Upper lobe of right lung (tissue), 1 donor: ENCODE measurements at places on chromosomes 12 and 14. TPM values are rescaled to one million over a fixed set of nuclear protein-coding genes. Genes with fewer than 3 reads are reported as not detected.

DNA sequence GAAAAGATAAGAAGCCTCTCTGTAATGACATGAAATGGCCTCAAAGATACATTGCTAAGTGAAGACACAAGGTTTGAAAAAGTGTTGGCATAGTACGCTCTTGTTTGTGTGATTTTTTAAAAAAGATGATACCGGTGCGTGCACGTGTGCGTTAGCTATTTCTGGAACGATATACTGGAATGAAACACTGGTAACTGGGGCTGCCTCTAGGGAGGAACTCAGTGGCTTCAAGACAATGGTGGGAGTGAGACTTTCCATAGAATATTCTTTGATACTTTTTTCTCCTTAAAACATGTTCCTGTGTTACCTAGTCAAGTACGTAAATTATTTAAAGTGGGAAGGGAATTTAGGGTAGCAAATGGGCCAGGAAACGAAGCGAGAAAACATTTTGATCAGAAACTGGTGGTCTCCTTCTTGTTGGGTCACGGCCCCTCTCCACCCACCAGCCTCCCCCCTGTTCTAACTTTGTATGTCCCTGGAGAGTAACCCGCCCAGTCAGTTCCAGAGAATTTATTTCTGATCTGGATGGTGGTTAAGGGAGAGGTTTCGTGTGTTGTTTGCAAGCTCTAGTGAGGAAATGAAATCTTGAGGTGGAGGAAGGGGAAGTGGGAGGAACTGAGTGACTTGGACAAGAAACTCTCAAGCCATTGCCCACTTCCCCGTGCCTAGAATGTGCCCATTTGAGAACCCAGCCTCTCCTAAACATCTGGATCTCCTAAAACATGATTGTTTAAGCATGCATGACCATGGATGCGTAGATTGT lies 6.6 kb downstream of the FGF6 start:
- DNase-seq = no peak

DNA sequence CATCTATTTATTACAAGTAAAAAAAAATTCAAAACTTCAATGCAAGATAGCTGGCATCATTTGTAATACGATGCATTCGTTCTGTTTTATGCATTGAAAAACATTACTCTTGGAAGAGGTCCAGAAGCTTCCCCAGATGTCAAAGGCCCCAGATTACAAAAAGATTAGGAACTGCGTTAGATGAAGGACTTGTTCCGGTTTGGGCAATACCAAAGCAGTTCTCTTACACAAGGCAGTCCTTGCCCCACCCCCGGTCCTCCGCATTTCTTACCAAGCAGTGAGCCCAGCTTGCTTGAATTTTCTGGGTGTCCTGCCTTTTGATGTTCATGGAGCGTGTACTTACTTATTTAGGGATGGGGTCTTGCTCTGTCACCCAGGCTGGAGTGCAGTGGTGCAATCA lies 4.8 kb upstream of the HVCN1 start:
- peak; percentile 77 for DNase-seq

DNA sequence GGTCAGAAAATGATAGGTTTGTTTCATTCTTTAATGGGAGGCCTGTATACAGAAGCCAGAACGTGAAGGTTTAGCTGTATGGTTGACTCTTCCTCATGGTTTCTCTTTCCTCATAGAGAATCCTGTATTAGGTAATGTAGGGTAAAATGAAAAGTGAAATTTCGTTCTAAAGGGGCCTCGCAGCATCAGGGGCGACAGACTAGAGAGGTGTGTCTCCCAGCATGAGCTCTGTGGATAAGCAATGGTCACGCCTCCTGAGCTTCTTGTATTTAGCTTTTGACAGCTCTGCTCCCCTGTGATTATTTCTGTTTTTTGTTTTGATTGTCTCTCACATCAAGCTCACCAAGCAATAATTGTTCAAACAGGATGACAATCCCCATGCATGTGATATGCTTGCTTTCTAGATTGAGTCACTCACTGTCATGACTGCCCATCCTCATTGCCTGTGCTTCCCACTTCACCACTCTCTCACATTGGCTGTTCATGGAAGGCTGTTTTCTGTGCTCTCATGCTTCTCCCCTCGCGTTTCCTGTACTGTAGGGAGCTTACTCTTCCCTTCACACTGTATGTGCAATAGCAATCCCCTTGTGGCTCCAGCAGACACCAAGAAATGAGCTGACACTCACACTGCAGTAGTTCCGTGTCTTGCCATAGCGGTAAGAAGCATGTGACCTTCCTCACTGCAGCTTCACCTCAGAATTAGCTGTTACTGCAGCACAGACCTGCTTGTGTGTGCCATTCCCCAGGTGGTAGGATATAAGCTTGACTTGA lies 44.0 kb downstream of the RAD52 start:
- no peak for DNase-seq

GRCh38 chr12:16691624-16692023 lies 85.7 kb upstream of the LMO3 start:
- no peak for DNase-seq

DNA sequence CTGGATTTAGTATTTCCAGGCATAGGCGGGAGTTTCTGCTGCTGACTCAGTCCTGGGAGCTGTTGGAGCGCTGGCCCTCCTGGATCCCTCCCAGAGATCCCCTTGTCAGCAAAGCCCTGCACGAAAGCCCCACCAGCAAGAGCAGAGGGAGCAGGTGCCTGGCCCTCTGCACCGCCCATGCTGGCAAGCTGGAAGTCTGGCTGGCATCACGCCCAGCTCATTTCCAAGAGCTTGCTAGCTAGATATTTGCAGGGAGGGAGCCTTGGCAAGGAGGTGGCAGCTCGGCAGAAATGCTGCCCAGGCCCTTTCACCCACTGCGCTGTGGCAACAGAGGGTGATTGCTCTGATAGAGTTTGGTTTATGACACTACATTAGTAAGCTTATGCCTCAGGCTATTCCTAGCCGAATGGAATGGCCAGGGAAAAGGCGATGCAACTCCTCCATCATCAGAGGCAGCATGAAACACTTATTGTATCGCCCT lies 193.9 kb downstream of the EMP1 start:
- peak; percentile 93 for DNase-seq

GRCh38 chr12:101858361-101858760 lies 19.0 kb upstream of the DRAM1 start:
- no peak for DNase-seq

DNA sequence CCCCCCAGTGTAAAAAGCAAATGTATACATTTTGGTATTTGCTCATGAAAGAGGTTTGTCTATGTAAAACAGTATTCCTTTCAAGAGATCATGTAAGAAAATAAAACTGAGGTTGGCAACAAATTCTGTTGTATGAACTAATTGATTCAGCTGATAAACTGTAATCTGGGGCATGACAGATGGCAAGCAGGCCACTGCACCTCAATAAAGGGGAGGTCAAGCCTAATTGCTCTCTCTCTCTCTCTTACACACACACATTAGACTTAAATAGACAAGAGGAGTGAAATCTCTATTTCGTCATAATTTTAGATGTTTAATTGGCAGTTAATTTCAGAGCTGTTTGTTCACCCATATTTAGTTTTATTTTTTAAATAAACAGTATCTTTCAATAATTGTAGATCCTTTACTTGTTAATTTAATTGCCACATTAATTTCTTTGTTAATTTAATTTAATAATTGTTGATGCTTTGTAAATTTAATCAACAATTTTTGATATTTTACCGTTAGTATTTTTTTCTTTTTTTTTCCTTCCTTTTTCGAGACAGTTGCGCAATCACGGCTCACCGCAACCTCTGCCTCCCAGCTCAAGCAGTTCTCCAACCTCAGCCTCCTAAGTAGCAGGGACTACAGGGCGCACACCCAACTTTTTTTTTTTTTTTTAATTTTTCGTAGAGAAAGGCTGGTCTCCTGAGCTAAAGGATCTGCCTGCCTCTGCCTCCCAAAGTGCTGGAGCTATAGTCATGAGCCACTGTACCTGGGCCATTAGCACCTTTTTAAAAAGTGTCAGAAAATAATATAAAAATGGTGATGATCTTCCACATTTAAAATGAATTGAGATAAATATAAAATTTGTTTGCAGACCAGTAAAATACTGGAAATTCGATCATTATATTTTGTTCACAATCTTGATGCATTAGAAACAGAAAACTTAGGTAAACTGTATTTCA lies 577.7 kb downstream of the SLC16A7 start:
- no peak for DNase-seq

GRCh38 chr14:98170575-98170974 lies 1101.4 kb downstream of the BCL11B start:
- DNase-seq = no peak

DNA sequence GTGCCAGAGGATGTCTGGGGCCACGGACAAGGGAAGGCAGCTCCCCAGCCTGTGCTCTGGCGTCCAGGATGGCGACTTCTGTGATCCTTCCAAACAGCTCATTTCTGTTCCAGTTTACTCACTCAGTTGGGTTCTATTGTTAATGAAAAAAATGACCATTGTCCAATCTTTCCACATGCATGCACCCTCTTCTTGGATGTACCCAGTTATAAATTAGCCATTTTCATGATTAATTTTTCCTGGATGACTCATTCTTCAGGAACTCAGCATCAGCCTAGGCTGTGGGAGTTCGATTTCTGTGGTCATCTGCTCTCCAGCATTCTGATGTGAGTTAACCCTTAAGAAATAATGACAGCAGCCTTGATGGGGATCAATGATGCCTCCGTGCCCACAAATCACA lies 926.8 kb downstream of the BCL11B start:
- no peak for DNase-seq

DNA sequence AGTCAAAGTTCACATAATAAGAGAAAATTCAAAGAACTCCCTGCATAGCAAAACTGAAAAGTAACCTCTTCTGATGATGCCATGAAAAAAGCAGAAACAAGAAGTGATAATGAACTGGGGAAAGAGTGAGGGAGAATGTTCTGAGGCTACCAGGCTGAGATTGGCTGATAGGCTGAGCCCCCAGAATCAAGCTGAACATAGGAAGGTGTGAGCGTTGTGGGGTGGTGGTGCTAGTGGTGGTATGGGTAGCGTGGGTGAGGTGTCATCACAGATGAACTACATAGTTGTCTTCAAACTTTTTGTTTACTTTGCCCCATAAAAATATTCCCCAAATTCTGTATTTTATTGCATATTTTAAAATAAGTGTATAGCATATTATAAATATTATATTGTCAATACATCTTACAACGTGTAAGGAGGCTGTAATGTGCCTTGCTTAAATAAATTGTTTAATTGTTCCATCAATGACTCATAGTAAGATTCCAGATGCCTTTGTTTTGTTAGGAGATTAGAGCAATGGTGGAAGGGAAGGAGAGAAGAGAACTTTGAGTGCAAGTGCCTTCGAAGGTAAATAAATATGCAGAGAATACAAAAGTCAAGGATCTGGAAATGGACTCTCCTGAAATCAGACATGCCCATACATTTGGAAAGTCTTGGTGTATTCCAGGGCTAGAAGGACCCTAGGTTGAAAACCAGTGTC lies 15.8 kb upstream of the CFAP54 start:
- no peak for DNase-seq

DNA sequence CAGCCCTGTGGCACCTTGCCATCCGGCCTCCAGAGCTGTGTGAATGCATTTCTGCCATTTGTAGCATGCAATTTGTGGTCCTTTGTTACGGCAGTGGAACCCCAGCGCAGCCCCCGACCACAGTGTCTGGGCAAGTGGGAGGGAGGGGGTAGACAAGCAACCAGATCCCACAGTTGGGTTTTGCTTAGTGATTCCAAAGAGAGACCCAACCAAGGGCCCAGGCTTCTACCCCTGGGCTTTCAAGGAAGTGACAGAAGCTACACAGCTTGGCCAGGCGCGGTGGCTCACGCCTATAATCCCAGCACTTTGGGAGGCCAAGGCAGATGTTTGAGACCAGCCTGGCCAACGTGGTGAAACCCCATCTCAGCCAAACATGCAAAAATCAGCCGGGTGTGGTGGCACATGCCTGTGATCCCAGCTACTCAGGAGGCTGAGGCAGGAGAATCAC lies 17.8 kb downstream of the ZBTB42 start:
- peak; percentile 65 for DNase-seq

- DNase-seq = no peak
These were observed 7.3 kb upstream of the FIGNL2 start for GRCh38 chr12:51855586-51856428.

GRCh38 chr12:103557628-103558010 lies 29.5 kb upstream of the STAB2 start:
- DNase-seq = no peak

- no peak for DNase-seq
These were observed 386.5 kb downstream of the GRIN2B start for GRCh38 chr12:13594731-13595514.

DNA sequence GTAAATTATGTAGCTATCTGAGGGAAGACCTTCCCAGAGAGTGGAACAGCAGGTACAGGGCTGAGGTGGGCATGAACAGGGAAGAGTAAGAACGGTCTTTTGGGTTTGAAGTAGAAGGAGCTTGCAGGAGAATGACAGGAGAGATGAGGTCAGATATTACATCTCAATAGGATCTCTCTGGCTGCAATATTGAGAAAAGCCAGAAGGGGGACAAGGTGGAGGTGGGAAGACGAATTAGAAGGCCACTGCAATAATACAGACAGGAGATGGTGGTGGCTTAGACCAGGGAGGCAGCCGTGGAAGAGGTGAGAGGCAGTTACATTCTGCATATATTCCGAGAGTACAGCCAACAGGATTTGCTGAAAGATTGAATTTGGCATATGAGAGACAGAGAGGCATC lies 310.2 kb downstream of the APAF1 start:
- DNase-seq = no peak

DNA sequence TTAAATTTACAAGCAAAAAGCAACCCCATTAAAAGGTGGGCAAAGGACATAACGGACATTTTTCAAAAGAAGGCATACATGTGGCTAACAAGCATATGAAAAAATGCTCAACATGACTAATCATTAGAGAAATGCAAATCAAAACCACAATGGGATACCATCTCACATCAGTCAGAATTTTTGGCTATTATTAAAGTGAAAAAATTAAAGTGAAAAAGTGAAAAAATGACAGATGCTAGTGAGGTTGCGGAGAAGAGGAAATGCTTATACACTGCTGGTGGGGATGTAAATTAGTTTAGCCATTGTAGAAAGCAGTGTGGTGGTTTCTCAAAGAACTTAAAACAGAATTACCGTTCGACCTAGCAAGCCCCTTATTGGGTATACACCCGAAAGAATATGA lies 7.9 kb downstream of the OTOGL start:
- DNase-seq = no peak

DNA sequence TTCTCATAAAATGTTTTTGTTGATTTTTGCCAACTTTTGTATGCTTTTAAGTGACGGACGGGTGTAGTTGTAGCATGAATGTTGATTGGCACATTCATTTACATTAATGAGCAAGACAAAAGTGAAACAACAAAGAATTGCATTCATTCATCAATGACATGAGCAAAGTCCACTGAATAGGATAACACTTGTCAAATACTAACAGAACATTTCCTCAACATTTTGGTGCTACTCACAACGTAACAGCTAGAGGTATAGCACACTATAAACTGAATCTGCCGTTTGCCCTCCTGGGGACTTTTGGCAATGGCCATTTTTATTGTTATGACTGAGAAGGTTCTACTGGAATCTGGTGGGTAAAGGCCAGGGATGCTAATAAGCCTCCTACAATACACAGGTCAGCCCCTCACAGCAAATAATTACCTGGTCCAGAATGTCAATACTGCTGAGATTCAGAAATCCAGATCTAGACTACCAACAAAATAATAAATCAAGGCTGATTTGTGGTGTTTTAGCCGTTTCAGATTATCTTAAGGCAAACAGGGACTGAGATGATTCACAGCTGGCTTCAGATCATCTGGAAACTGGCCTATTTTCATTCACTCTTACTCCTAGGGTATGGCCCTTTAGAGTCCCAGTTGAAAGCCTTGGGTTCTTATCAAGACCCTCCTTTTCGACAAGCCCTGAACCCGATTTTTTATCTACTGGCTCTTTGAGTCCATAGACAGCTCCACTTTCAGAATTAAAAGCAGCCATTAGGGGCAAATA lies 22.5 kb upstream of the CDKN3 start:
- no peak for DNase-seq

Gene FZD10
- 0.84 TPM for total RNA-seq

Gene NANOG
- total RNA-seq = not detected

Gene GLIPR1L1
- not detected for total RNA-seq

Gene VRTN
- not detected for total RNA-seq

Gene SERPINA3
- total RNA-seq = 36.4 TPM
